ENCODE measurements at places on chromosomes 2 and 18.

DNA sequence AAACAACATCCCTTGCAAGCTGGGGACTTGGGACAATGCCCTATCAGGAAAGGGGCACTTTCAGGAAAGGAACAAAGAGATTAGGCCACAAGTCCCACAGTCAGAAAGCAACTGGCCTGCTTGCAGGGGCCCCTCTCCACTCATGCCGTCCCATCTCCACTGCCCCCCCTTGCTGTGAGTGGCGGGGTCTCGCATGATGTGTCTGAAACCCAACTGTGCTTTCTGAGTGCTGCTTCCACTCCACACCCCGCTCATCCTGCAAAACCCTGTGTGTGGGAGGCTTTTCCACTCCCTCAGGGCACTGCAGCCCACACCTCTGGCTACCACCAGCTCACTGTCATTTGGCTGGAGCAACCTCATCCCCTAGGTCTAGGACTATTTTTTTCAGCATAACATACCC, 7.9 kb downstream of the HS6ST1 start:
- DNase-seq: no peak

DNA sequence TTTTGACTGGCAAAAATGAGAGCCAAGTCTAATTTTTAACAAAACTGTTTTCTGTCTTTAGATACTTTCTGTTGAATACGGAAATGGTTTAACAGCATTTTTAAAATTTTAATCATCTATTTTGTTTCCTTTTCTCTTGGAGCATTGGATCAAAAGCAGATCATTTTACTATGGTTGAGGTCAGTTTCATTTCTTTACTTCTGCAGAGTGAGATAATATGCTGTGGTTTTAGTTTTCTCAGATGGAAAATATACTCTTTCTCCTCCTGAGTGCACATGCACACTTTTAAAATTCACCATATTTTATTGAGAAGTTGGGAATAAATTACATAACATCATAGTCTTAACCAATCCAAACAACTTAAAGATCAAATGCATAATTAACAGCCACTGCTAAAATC, 283.3 kb downstream of the SLC8A1 start:
- no peak for DNase-seq

- no peak for DNase-seq
Measured at GRCh38 chr2:186595219-186595618, 5.4 kb downstream of the ITGAV start.

DNA sequence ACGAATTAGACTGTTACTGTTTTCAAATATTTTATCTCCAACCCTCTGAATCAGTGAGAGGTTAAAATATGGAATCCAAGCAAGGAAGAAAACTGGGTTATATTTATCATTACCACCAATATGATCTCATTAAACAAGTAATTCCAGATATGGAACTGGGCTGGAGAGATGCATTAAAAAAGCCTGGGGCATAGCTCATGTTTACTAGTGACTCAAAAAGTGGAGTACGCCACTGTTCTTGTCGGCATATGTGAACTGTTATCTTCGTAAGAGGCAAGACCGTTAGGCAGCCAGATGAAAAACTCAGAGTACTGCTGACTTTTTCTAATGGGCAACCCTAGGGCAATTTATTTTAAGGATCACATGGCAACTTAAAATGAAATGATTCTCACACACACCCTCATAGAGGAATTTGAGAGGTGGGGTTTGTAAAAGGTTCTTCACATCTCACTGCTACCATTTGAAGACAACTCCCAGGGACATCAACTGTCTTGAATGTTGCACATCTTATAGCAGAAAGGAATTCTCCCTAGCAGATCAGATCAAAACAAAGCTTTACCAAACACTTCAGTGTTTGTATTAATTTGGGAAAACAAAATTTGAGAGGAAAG, 105.2 kb upstream of the TFCP2L1 start:
- no peak for DNase-seq

DNA sequence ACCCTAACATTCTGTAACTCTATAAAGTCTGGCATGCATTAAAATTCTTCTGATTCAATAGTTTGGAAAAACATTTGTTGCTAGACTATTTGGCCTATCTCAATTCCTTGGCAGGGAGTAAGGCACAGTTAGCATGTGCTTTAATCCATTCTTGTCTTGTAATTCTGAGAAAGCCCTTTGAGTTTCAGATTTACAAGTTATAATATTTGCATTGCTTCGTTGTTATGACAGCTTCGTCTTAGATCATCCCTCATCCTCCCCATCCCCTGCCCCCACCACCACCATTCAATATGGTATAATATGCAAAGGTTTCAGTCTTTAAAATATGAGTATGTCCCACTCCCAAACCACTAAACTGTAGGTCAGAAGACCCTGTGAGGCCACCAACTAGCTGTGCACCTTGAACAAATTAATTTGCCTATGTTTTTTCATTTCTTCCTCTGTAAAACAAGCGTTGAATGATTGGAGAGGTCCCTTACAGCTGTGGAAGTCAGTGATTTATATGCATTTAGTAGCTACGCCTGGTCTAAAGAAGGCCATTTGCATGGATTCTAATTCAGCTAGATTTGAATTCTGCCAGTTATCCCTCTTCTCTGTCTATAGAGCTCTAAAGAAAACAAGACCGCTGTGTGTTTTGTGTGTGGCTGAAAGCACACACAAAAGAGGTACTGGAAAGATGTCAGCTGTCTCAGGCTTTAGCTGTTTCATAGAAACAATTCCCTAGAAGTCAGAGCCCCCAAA, 591 bp downstream of the C2orf80 start:
- no peak for DNase-seq

- DNase-seq: peak; percentile 94
Measured at GRCh38 chr18:51110073-51110797, 80.2 kb downstream of the SMAD4 start.

- DNase-seq: peak; percentile 32
Measured at GRCh38 chr2:53969285-53969967, 1.4 kb downstream of the PSME4 start.

- DNase-seq: no peak
Measured at GRCh38 chr2:184047536-184047935, 550.8 kb upstream of the ZNF804A start.

GRCh38 chr18:31680831-31681568, 3.4 kb downstream of the B4GALT6 start:
- no peak for DNase-seq

DNA sequence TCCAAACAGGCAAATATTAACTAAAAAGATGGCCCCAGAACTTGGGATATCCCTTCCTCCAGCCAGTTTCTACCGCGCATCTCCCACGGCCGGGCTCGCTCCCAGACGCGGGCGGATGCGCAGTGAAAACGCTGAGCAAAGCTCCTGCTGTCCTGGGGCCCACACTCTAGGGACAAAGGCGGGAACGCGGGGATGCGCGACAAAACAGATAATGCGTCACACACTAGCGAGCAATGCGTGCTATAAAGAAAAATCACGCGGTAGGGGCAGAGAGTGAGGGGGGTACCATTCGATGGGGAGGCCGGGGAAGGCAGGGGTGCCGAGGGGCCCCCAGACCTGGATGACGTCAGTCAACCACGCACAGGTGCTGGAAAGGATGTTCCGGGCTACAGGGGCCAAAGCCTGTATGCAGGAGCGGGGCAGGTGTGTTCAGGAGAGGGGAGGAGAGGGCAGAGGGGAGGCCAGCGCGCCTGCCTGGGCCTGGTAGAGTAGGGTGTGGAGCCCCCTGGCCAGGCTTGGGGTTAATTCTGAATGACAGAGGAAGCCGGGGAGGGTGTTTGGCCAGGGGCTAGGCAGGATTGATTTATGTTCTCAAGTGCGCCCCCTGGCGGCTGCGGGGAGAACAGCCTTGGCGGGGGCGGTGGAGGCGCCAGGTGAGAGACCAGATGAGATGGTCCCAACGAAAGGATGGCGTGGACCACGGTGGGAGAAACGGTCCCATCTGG, 14.9 kb upstream of the ITM2C start:
- peak; percentile 59 for DNase-seq

- DNase-seq: no peak
Measured at GRCh38 chr2:111216811-111217652, 96.3 kb downstream of the BCL2L11 start.

DNA sequence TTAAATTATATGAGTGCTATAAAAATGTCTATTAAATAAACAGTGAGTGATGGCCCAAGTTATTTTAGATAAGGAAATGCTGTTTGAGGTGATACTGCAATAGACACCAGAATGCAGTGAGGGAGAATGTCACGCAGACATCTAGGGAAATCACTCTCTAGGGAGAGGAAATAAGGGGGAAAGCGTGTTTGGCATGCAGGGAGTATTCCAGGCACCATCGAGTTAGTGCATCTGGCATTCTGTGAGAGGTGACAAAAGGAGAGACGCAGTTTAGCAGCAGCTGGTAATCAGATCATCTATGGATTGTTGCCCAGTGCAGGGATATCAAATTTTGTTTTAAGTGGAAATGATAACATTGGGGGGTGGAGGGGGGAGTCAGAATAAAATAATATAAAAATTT, 175.4 kb upstream of the NETO1 start:
- no peak for DNase-seq

- DNase-seq: no peak
Measured at GRCh38 chr2:122816803-122817202, 1061.4 kb downstream of the TSN start.

GRCh38 chr2:73979686-73980085, 5.0 kb upstream of the TET3 start:
- DNase-seq: peak; percentile 90

DNA sequence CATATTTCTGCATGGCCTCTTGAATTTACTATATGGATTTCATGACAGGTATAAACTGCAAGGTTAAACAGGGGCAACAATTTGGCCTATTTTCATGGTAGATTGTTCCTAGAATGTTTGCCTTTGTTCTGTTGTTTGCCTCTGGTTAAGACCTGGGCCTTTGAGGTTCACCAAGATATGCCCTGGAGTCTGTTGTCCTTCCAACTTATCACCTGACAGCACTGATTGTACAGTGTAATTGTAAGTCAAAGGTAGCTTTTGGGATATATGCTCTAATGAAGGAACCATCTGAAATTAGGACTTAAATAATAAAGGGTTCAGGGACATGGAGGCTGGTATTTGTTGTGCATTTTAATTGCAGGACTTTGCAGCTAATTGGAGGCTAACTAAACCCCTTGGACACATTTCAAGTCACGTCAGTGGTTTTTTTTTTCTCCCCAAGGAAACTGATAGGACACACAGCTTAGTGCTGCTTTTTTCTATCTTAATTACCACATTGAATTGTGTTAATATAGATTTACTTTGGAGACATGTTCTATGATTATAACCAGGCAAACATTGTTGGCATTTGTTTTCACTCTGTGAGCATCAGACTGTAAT, 771.2 kb upstream of the LINC00305 start:
- no peak for DNase-seq

DNA sequence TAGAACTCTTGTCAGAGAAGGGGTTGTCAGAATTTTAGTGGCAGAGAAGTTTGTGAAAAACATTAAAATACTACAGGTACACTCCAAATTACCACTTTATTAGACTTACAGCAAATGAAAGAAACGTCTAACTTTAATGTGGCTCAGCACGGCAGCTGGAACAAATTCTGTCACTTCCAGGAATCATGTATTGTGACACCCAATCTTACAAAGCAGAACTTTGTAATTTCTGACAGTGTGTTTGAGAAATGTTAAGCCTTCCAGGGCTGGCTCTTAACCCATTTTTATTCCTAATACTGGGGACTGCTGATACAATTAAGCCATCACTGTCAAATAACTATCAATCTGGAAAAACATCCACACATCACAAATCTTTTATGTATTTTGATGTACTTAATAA, 216.4 kb downstream of the ZNF385B start:
- no peak for DNase-seq

DNA sequence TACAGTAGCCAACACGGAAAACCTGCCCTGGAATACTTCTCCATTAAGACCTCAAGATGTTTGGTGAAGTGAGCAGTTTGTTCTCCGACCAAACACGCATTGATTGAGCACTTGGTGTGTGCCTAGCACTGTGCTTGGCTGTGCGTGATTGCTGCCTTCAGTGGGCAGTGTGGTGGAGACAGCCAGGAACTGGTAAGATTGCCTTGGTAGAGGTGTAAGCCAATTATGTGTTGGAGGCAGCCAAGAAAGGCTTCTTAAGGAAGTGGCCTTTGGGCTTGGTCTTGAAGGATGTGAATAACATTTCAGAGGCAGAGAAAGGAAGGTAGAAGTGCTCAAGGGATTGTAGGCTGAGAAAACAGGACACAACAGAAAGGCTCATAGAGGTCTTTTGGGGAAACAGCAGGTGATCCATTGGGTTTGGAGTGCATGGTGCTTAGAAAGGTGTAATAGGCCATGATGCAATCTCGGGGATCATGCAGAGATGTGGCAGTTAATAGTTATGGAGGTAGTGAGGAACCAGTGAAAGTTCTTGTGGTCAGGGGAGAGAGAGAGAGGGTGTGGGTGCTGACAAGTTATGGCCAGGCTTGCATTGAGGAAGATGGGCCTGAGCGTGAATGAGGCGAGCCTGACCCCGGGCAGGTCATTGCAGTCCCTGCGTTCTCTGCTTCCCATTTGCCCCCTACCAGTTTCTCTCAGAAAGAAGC, 6.3 kb downstream of the B3GNT2 start:
- DNase-seq: no peak

- no peak for DNase-seq
Measured at GRCh38 chr2:240817496-240818292, 2.3 kb downstream of the KIF1A start.

DNA sequence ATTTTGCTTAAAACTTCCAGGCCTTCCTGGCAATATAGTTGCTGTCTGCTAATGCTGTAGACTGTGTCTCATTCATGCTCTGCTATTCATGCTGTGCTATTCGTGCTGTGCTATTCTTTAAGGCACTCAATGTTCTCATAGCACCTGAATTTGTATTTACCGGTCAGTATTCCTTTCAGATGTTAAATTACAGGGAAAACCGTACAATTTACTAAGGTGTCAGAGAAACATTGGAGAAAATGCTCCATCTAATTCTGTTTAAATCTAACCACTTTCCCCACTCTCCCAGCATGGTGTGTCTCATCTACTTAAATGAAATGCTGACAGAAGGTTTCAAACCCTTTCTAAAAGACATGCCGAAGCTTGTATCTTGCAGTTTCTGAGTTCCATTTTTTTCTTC, 25.0 kb downstream of the FAM171B start:
- no peak for DNase-seq

- no peak for DNase-seq
Measured at GRCh38 chr2:182667315-182667695, 48.8 kb upstream of the DNAJC10 start.

DNA sequence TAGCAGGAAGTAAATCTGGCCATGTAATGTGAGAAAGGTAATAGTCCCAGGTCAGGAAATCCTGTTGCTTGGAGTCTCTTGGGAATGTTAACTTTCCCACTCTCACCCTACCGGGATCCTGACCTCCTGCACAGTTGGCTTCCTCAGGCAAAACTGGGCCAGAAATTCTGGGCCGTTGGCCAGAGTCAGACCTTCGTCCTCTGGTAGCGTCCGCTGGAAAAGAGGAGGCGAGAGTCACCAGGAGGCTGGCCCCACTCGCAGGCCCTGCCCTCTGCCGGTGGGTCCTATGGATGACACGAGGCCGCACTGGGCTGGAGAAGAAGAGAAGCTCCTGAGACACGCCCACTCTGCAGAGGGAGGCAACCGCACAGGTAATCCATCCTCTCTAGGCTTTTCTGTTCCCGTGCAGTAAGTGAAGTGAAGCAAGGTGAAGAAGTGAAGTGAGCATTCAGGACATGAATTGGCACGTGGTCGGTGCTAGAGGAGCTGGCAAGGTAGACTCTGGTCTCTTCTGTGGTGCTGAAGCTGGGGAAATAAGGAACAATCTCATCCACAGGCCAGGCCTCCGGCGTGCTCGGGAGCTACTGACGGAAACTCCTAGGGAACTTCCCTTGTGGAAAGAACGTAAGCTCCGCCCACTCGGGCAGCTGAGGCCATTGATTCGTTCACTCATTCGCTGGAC, 182.7 kb upstream of the GLI2 start:
- DNase-seq: peak; percentile 80

- no peak for DNase-seq
Measured at GRCh38 chr2:16327326-16327725, 338.3 kb downstream of the CYRIA start.

- DNase-seq: no peak
Measured at GRCh38 chr18:3120356-3120755, 99.4 kb downstream of the MYOM1 start.

Measured in AG20443 (cell line).